ENCODE measurements at places on chromosomes 1 and 21.

DNA sequence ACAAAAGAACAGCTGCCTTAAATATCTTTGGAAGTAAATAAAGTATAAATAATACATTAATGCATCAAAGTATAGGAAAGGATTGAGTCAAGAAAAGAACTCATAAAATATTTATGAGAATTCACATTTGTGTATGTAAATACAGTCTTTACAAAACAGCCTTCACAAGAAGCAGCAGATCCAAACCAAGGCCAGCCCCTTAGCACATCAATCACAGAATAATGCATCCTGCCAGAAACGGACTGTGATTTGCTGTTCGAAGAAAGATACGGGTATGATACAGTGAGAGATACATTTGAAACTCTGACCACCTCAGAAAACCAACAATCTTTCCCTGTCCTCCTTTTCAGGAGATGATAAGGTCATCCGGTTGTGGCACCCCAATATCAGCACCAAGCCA is 70.9 kb downstream of the WDR64 start:
- DNase-seq = no peak

- DNase-seq = no peak
Observed at GRCh38 chr21:33028773-33029384, 3.1 kb downstream of the OLIG2 start.

DNA sequence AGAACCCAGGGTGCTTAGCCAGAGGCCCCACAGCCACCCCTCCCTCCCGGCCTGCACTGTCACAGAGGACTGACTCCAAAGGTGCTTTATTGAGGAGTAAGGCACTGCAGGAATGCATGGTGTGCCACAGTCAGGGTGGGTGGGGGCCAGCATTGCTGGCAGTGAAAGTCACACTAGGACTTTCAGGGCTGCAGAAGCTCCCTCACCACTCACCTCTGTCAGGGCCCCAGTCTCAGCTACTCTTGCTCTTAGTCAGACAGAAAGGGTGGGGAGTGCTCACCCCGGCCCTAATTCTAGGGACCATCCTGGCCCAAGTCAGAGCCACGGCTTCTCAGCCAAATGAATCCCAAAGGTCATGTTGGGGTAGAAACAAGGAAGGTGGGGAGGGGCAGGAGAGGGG is 19.4 kb downstream of the KNCN start:
- no peak for DNase-seq

GRCh38 chr1:33609739-33610138 is 137.3 kb downstream of the ZSCAN20 start:
- DNase-seq = no peak

DNA sequence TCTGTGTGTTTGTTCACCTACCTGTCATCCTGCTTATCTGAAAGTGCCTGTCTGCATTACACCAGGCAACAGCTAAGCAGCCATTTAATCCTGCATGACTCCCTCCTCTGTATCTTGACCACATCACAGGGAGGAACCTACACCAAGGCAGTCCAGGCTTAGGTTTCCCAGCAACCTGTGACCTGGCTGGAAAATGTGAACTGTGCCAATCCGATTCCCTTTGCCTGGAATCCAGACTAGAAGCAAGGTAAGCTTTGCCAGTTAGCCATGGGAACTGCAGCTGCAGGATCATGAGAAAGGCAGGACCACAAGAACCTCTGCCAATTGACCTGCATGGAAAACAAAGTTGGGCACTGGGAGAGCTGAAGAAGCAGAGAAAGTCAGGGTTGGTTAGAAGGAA is 6.3 kb upstream of the ATP1B1 start:
- no peak for DNase-seq

DNA sequence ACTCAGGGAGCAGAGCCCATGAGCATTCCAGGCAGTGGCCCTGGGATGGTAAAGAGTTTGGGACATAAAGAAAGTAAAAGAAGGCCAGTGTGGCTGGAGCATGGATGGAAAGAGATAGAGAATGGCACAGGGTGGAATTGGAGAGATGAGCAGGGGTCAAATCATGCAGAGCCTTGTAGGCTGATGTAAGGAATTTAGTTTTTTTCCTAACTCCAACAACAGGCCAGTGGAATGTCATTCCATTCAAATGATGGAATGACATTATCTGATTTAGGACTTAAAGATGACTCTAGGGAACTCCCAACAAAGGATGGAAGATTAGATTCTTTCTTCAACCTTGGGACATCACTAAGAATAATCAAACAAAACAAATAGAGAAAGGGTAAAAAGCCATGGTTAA is 12.8 kb upstream of the S100A2 start:
- no peak for DNase-seq

GRCh38 chr1:205582471-205583291 is 49.1 kb downstream of the ELK4 start:
- no peak for DNase-seq

DNA sequence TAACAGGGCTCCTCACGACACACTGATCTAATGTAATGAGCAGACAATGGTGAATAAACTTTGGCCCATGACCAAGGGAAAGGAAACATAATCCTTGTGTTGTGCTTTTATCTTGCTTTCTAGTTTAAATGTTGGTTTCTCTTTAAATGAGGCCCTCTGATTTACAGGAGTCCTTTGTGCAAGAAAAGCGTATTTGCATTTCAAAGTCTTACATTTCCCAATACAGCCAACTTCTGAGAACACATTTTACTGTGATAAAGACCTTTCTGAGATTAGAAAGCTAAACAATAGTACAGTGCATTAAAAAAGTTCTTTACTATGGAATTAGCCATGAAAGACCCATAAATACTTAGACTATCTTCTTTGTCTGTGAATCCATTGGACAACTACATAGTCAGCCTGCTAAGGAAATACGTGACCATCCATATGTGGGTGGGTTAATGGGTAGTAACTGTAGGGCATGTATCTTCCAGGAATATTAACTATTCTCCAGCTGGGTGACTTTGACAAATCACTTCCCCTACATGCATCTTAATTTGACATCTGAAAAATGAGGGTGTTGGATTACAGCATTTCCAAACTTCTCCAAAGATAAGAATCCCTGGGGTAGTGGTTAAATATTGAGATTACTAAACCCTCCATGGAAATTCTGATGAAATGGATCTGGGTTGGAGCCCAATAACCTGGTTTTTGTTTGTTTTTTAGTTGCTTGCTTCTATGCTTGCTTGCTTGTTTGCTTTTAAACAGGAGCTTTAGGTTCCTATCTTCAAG is 50.3 kb upstream of the USP1 start:
- DNase-seq = no peak

GRCh38 chr1:243686159-243686558 is 163.9 kb downstream of the AKT3 start:
- DNase-seq = no peak

GRCh38 chr1:69058454-69058853 is 509.3 kb upstream of the LRRC7 start:
- DNase-seq = no peak

- no peak for DNase-seq
Observed at GRCh38 chr1:110341146-110341871, 2.1 kb downstream of the RBM15 start.

DNA sequence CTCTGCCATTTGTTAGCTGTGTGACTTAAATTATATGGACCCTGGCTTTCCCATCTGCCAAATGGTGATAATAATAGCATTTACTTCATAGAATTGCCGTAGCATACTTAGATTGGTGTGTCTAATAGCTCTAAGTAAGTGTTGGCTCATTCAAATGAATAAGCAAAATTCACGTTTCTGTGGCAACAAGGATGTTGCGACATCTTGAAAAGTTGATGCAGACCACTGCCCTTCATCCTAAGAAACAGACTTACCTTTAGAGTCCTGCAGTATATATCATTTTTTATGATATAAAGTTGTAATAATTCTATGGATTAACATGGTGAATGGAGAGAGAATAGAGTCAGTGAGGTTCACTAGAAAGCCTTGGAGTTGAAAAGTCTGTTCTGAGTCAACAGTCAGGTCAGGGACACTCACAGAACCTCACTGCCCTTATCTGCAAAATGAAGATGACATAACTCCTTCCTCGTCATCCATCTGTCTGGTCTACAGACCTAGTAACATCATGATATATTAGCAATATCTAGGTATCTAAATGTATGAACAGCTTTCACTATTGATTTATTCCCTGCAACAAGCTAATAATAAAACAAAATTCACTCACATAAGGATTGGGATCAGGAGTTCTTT is 167.3 kb upstream of the C8B start:
- no peak for DNase-seq

GRCh38 chr21:14751602-14752344 is 205.7 kb upstream of the SAMSN1 start:
- DNase-seq = no peak
